ENCODE measurements at places on chromosomes 12 and 14. TPM values are rescaled to one million over a fixed set of nuclear protein-coding genes. Genes with fewer than 3 reads are reported as not detected.

RPL10L gene
- not detected for total RNA-seq

WNT1 gene
- not detected for total RNA-seq

IL23A gene
- 0.80 TPM for total RNA-seq

LMNTD1 gene
- total RNA-seq, result not detected

SCN8A gene
- 5.0 TPM for total RNA-seq

LRIG3 gene
- 103 TPM for total RNA-seq

PTGER2 gene
- not detected for total RNA-seq
